ENCODE measurements at places on chromosomes 13 and 19.

- DNase-seq, result no peak
Measured at GRCh38 chr19:1028062-1028926, 1.9 kb downstream of the CNN2 start.

- peak; percentile 40 for DNase-seq
Measured at GRCh38 chr19:10230861-10231611, at the start of gene S1PR2. TSS of gene S1PR2 (minus strand) at chr19:10231331. CDS start at chr19:10224905, 6,426 bp downstream.

DNA sequence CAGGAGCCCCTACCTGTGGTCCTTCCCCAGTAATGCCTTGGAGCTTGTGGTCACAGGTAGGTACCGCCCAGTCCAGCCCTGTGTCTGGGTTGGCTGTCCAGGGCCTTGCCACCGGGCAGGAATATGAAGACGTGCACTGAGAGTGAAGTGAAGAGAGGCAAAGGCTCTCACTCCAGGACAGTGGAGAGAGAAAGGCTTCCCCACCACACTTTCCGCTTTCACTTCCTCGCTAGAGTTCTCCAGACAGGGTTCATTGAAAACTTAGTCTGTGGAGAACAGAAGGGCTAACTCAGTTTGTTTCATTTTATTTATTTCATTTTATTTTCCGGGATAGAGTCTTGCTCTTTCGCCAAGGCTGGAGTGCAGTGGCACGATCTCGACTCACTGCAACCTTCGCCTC is 14.2 kb downstream of the FCAR start:
- no peak for DNase-seq

DNA sequence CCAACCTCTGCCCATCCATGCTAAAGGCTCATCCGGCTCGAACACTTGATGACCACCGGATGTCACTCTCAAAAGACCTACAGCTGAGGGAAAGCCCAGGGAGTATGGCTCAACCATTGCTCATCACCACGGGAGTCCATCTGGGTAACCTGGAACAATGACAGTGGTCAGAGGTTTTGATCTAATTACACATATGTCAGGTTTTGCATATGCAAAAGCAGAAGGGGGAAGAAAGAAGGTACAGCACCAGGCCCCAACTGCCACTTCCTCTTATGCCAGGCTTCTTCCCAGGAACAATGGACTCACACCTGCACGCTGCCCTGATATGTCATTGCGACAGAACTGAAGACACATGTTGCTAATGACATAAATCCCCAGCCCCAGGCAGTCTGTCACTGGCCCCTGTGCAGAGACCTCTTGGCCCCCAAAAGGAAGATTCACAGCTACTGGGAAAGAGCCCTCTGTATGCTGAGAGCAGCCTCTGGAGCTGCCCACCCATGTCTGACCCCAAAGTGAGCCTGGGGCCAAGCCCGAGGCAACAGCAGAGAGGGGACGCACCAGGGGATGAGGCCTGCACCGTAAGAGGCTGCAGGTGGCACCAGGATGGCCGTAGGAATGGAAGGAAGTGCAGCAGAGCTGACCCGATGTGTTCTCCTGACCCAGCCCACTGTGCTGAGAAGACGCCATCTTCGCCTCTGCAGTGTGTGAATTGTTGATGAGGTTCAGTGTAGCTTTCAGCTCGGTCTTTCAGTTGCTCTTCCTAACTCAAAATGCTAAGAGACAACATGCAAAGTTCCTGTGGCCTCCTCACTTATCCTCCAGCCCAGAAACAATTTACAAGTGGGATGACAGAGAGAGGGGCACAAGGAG is 26.3 kb downstream of the EPS15L1 start:
- no peak for DNase-seq

DNA sequence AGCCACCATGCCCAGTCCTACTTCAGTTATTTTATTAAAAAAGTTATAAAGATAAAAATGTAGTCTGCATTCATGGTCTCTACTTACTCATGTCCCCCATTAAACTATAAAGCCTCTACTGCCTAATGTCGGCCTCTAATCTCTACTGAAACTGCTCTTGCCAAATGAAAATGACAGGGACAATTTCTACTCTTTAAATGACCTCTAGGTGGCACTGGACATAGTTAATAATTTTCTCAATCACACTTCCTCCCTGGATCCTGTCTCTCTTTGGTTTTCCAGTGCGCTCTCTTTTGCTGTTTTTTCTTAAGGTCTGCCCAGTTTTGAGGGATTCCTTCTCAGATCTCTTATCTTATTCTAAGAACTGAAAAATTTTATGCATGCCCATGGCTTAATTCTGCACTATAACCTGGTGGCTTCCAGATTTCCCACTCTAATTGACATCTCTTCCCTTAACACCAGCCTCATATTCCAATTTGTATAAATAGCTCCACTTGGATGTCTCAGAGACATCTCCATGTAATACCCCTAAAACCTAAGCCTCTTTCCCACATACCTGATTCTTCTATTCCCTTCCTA is 54.3 kb downstream of the MTMR6 start:
- DNase-seq, result peak; percentile 27

DNA sequence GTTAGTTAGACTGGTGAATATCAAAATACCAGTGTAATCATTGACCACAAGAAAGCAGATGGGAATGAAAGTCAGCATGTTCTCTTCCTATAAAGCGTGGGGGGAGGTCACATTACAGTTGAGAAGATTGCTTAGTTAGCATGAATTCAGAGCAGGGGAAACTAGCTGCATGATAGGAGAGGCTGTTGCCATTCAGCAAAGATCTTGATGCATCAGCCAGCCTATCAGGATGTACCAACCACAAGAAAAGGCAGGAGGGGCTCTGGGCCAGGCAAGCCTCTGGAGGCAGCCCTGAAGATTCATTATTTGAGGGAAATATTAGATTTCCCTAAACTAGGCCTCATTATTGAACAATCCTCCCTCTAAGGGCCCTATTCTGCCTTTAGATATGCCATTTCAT is 5.0 kb upstream of the MTMR6 start:
- DNase-seq, result no peak

DNA sequence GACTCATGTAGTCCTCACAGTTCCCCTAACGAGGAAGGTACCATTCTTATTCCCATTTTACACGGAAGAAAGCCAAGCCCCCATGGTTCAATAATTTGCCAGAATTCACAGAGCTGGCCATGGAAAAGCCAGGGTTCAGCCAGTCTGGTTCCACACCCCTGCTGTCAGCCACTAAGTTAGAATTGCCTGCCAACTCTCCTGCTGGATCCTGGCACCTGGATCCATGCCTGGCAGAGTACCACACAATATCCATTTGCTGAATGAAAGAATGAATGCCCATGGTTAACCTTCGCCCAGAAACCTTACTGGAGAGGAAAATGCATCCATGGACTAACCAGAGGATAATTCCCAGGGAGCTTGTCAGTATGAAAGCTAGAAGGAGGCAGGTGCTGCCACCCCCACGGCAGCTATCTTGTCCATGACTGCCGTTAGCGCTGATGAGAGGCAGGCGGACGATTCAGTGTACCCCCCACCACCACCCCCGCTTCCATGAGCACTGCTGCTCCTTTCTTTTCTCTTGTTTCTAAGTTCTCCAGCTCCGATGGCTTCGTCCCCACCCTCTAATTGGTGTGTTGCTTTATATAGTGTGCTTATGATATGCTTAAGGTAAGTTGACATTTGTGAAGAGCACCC is 114.5 kb downstream of the SLC7A1 start:
- DNase-seq, result no peak

DNA sequence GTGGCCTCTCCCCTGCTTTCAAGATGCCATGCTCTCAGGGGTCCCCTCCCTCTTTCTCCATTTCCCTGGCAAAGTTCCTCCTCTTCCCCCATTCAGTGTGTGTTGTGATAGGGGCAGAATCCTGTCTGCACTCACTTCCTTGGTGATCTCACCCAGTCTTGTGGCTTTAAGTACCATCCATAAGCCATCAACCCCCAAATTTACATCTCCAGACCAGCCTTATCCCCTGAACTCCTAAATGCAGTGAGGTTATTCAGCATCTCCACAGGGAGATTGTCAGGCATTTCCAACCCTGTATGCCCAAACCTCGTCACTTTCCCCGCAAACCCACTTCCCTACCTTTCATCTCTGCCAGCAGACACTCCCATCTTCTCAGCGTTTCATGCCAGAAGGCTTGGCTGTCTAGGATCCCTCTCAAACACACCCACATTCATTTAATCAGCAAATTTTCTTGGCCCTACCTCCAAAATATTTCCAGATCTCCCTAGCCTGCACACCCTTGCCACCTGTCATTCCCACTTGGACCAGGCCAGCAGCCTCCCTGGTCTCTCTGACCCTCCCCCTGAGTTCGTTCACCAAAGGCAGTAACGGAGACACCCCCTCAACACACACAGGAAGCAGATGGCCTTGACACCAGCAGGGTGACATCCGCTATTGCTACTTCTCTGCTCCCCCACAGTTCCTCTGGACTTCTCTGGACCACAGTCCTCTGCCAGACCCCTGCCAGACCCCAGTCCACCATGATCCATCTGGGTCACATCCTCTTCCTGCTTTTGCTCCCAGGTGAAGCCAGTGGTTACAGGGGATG is at the start of gene HCST:
TSS of gene HCST (plus strand) at position 676 of the 808 bp plus-strand sequence. CDS start at position 741, 65 bp downstream.
- peak; percentile 80 for DNase-seq

- no peak for DNase-seq
Measured at GRCh38 chr13:100458673-100459072, 129.9 kb downstream of the GGACT start.

DNA sequence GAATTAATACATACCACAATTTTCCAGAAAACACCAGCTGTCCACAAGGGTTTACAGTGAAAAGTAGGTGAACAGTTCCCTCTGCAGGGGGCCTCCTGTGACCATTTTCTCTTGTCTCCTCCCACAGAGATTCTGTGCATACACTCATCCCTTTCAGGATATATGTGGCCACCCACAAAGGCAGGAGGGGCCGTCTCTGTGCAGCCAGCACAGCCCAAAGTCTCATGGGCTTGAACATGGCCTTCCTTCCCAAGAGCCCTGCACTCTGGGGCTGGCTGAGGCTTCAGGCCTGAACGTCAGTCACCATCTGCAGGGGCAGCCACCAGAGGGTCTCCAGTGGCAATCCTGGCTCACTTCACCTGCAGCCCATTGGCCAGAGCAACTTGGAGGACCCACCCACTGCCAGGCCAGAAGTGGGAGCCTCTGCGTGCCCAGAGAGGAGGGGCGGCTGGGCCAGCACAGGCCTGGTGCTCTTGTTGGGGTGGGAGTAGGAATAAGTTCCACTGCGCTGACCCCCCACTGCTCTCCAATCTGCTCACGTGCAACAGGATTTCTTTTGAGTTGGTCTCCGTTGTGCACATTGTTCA is 25.1 kb downstream of the TMEM161A start:
- DNase-seq, result no peak

DNA sequence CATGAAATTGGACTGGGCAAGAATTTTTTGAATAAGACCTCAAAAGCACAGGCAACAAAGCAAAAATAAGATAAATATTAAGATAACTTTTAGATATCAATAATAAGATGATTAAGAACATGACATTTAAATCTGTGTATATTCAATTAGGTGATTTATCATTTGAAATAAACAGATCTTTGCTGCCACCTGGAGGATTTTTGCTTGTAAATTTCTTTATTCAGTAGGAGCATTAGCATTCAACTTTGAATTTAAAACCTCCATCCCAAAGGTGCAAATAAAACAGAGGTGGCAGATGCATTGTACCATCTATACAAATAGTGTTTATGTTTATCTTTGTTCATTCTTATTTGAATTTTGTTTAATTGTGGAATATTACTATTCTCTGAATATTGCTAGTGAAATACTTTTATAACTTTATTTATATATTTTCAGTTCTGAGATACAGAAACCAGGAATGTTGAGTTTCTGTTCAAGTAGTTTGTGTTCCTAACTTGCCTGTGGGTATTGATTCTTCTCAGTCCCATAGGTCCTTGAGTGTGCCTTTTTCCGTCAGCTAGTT is 20.9 kb downstream of the COG6 start:
- DNase-seq, result peak; percentile 38

GRCh38 chr19:6475321-6476108 is 6.1 kb downstream of the DENND1C start:
- DNase-seq, result no peak

DNA sequence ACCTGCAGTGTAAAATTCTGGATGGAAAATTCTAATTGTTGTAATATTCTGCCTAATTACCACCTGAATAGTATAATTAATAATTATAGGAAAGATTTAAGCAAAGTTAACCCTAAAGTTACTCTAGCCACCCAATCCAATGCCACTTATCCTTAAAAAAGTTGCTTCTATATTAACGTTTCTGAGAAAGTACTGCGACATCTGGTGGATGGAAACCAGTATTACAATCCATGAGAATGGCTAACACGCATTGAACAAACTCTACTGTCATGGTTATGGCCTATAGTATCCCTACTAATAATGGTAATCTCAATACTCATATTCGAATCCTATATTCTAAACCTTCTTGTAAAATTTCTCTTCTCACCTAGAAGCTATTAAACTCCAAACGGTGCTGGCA is 1551.8 kb downstream of the SLITRK1 start:
- DNase-seq, result no peak

DNA sequence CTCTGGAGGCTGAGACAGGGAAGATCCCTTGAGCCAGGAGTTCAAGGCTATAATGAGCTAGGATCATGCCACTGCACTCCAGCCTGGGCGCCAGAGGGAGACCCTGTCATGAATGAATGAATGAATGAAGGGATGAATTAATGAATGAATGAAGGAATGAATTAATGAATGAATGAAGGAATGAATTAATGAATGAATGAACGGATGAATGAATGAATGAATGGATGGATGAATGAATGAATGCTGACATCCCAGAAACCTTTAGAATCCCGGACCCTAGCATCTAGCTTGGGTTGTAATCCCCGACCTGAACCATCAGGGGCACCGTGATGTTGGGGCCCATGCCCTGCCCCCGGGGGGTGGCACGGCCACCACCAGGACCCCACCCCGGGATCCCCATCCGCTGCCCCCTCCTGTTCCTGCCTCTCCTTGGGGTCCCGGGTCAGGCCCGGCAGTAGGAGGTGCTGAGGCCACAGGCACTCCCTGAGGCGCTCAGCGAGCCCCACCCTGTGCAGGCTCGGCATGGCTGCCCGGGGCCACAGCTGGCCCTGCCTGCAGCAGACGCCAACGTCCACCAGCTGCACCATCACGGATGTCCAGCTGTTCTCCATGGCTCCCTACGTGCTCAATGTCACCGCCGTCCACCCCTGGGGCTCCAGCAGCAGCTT is 3.4 kb downstream of the EBI3 start:
- no peak for DNase-seq

- DNase-seq, result no peak
Measured at GRCh38 chr19:3196064-3196932, 10.6 kb downstream of the NCLN start.

DNA sequence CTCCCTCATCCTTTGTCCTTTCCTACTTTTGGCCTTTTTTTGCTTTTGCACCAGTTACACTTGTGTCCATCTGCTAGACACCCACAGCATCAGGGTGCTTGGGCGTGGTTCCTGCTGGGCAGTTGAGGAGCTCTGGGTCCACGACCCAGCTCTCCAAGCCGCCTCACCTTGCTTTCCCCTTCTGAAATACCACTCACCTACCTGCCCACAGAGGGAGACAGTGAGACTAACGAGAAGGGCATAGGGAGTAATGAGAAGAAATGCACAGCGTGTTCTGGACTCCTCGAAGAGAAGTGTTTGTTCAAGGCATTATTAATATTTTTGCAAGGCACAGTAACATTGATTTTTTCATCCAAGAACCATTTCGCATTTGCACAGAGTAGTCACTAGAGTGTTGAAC is 92.9 kb downstream of the DNAJC15 start:
- no peak for DNase-seq

Measured in bone marrow (tissue), 2 donors.